CD4-positive, CD25-positive, alpha-beta regulatory T cell (primary cell): ENCODE measurements at places on chromosomes 16 and 17.
A peak's percentile ranks its signal among the peaks of the same experiment; 100 is the strongest.

GRCh38 chr17:68318103-68318991 is 27.1 kb downstream of the ARSG start:
- DNase-seq: no peak

- DNase-seq: peak; percentile 52
These were observed 722 bp upstream of the SLC38A10 start for GRCh38 chr17:81295676-81296381.

DNA sequence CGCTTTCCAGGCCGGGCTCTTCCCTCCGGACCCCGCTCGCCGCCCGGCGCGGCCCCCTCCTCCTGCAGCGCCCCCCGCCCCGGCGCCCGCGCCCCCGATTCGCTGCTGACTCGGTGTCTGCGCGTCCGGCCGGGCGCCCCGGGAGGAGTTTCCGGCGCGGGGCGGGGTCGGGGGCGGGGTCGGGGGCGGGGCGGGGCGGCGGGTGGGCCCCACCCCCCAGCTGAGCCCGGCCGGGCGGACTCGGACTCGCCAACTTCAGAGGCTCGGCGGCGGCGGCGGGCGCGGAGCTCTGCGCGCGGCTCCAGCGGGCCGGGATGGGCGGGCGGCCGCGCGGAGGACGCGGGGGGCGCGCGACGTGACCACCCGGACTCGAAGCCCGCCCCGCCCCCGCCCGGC is at the start of gene METRNL:
METRNL (plus strand) TSS at position 258 of the 396 bp plus-strand sequence. CDS start 207 bp downstream, outside the sequence.
- DNase-seq: peak; percentile 49

DNA sequence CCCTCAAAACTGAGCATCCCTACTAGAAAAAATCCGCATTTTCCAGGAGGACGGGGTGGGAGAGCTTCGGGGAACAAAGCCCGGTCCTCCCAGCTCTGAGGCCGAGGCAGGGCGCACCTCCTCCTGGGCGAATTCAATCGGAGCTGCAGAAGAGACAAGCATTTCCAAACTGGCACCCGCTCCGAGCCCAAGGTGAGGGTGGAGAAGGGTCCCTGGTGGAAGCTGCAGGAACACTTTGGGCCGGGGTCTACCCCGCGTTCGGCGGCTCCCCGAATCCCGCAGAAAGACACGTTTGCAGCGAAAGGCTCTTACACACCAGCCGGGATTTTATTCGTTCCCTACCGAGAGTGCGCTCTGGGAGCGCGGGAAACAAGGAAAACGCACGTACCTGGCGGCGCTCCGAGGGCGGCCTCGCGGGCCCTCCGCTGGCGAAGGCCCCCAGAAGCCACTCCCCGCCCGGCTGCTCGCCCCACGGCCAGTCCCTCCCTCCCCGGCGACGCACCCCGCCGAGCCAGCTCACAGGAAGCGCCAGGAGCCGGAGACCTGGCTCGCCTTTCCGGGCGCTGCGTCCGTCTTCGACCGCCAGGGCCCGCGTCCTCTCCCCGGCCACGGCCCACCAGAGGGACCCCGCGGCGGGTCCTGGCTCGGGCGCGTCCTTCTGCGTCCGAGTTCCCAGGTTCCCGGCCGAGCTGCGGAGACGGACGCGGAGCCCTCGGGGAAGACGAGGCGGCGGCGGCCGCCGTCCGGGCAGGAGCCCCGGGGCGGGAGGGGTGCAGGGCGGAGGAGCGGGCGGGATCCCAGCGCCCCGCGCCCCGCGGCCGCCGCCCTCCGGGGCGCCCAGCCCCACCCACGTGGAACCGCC is 49.8 kb upstream of the BAHCC1 start:
- DNase-seq: peak; percentile 34

GRCh38 chr17:49018116-49018612 is 21.0 kb downstream of the IGF2BP1 start:
- no peak for DNase-seq

GRCh38 chr16:19382887-19383816 is 34.5 kb upstream of the TMC5 start:
- DNase-seq: no peak

GRCh38 chr17:51353296-51353695 is 93.0 kb downstream of the UTP18 start:
- no peak for DNase-seq

DNA sequence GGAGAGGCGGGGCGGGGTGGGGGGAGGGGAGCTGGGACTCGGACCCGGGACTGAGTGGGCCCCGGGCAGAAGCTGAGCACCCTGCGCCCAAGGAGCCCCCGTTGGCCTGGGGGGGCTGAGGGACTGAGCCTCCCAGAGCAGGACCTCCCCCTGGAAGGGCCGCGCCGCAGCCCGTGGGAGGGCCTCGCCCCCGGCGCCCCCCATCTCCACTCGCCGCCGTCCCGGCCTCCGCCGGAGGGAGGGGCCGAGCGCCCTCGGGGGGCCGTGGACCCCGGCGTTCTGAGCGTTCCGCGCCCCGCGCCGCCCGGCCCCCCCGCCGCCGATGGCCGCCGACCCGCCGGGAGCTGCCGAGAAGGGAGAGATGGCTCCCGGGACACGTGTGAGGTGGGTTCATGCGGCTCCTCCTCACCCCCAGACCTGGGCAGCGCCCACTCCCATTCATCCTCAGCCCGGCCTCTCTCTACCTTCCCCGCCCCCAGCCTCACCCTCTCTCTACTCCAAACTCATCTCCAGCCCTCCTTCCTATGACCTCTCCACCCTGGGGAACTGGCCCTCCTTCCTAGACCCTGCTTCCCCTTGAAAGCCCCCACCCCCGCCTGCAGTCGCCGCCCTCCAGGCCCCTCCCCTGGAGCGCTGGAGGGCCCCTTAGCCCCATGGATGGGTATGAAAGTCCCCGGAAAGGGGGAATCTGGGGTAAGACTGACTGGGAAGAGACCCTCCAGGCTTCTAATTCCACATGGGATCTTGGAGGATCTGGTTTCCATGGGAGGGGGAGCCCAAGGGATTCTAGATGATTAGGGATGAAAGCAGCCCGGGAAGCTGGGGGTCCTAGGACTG is 922 bp downstream of the FBXL19 start:
- DNase-seq: no peak

DNA sequence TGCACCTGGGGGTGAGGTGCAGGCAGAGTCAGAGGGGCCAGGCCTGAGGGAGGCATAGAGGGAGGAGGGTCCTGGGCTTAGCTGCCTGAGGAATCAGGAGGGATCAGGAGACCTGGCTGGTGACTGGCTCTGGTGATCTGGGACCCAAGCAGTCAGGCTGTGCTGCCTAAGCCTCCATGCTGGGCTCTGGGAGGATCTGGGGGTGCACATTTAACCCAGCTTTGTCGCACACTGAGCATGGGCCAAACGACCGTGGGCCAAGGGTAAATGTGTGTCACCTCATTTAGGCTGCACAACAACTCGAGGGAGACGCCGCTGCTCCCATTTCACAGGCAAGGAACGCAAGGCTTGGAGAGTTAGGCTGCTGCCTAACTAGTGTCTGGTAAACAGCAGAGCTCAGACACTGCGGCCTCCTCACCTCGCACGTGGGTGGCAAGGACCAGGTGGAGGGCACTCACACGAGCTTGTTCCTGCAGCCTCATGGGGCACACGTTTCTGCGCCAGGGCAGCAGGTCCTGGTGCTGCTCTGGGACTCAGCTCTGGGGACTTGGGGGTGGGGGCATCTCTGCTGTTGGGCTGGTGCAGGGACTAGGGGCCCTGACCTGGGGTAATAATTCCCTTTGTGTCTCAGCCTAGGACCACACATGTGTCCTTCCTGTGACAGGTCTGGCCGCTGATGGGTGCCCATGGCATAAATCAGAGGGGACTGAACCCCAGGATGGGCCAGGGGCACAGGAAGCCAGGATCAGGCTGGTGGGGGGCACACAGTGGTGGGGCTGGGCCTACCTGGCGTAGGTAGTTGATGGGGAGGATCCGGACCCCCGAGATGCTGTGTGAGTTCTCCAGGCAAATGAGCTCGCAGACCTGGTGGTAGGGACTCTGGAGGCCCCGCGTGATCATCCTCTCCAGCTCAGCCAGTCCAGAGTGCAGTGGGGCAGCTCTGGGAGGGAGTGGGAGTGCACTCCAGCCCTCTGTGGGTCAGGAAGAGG is 18.7 kb downstream of the TMEM235 start:
- no peak for DNase-seq

- no peak for DNase-seq
These were observed 14.6 kb downstream of the BCAR1 start for GRCh38 chr16:75236736-75237397.

DNA sequence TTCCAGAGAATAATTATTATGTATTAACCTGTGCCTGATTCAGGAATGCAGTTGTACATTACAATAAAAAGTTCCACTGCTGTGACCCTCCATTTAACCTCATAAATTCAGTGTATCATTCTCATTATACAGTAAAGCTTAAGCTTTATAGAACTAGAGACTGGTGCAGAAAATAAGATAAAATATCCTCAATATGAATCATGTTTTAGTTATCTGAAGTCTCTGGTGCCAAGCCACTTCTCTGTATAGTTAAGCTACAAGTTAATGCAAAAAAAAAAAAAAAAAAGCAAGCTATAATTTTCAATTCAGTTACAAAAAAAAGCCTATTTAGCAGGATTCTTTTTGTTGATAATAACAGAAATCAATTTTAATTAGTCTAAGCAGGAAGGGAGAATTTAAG is 22.4 kb upstream of the SMIM36 start:
- DNase-seq: no peak
